ENCODE measurements at places on chromosomes 6 and 20.

GRCh38 chr20:19830211-19830785 lies 72.2 kb downstream of the RIN2 start:
- DNase-seq = no peak

DNA sequence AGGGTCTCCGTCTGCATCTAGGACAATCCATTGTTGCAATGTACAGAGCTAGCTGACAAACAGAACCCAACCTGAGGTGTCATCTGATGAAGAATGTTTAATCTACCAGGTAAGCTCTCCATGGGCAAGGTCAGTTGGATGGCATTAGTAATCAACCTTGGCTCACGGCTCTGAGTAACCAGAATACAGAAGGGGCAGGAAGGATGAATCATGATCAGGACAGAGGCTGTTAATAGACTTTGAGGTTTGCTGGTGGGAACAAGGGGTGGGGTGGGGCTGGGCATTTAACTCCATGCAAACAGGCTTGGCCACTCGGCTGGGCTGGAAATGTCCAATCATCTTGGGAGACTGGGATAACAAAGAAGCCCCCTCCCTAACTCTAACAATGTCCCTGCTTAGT lies 77.1 kb upstream of the MRPS10 start:
- DNase-seq = no peak

- DNase-seq = no peak
Observed at GRCh38 chr6:45431317-45432065, 53.8 kb upstream of the SUPT3H start.

DNA sequence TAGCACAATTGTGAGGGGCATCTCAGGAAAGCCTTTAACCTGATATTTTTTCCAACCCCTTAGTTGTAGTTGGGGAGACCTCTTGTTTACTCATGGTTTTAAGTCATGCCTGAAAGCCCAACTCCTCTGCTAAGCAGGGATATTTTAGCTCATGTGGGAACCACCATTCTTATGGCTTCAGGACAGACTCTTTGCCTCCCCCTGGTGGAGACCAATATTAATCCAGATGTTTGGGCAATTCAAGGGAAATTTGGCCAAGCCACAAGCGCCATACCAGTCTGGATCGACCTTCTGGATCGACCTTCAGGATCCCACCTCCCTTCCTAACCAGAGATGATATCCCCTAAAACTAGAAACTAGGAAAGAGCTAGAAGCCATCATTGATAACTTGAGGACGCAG lies 211.2 kb downstream of the C6orf118 start:
- no peak for DNase-seq

GRCh38 chr6:85405175-85405852 lies 44.6 kb upstream of the NT5E start:
- DNase-seq = no peak

DNA sequence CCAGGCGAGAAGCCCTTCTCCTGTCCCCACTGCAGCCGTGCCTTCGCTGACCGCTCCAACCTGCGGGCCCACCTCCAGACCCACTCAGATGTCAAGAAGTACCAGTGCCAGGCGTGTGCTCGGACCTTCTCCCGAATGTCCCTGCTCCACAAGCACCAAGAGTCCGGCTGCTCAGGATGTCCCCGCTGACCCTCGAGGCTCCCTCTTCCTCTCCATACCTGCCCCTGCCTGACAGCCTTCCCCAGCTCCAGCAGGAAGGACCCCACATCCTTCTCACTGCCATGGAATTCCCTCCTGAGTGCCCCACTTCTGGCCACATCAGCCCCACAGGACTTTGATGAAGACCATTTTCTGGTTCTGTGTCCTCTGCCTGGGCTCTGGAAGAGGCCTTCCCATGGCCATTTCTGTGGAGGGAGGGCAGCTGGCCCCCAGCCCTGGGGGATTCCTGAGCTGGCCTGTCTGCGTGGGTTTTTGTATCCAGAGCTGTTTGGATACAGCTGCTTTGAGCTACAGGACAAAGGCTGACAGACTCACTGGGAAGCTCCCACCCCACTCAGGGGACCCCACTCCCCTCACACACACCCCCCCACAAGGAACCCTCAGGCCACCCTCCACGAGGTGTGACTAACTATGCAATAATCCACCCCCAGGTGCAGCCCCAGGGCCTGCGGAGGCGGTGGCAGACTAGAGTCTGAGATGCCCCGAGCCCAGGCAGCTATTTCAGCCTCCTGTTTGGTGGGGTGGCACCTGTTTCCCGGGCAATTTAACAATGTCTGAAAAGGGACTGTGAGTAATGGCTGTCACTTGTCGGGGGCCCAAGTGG lies 5.3 kb downstream of the SNAI1 start:
- DNase-seq = no peak

- DNase-seq = no peak
Observed at GRCh38 chr6:22726966-22727365, 157.6 kb downstream of the HDGFL1 start.

DNA sequence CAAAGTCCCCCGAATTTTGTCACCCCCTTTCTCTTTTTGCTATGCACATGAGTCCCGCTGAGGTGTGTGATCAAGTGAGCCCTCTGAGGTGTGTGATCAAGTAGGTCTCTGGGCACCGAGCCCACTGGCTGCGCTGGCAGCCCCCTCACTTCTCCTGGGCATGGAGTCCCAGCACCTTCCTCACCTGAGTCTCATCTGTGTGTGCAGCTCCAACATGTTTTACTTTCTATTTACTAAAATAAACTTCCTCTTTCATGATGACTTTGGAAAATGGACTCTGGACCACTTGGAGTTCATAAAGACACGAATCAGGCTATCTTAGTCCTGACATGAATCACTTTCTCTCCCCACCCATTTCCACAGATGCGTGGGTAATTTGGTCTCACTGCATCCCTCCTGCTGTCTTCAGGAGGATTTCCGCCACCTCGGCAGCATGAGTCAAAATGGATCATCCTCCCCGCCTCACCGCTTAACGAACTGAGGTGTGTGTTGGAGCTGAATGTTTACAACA lies 39.8 kb downstream of the PRDM1 start:
- DNase-seq = no peak

- DNase-seq = no peak
Observed at GRCh38 chr6:164021589-164022250, 607.2 kb downstream of the QKI start.

GRCh38 chr6:8193541-8193940 lies 91.2 kb upstream of the EEF1E1 start:
- no peak for DNase-seq

GRCh38 chr6:136792095-136792409 lies 225 bp downstream of the MAP3K5 start:
- DNase-seq = no peak

DNA sequence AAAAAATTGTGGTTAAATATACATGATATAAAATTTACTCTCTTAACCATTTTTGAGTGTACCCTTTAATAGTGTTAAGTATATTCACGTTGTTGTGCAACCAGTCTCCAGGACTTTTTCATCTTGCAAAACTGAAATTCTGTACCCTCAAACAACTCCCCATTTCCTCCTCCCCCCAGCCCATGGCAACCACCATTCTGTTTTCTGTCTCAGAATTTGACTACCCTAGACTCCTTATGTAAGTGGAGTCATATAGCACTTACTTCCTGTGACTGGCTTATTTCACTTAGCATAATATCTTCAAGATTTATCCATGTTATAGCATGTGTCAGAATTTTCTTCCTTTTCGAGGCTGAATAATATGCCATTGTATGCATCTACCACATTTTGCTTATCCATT lies 5.1 kb downstream of the VPS16 start:
- no peak for DNase-seq

GRCh38 chr20:63754008-63754407 lies 14.4 kb downstream of the SLC2A4RG start:
- no peak for DNase-seq

- DNase-seq = no peak
Observed at GRCh38 chr20:43529051-43529450, 21.6 kb downstream of the L3MBTL1 start.

DNA sequence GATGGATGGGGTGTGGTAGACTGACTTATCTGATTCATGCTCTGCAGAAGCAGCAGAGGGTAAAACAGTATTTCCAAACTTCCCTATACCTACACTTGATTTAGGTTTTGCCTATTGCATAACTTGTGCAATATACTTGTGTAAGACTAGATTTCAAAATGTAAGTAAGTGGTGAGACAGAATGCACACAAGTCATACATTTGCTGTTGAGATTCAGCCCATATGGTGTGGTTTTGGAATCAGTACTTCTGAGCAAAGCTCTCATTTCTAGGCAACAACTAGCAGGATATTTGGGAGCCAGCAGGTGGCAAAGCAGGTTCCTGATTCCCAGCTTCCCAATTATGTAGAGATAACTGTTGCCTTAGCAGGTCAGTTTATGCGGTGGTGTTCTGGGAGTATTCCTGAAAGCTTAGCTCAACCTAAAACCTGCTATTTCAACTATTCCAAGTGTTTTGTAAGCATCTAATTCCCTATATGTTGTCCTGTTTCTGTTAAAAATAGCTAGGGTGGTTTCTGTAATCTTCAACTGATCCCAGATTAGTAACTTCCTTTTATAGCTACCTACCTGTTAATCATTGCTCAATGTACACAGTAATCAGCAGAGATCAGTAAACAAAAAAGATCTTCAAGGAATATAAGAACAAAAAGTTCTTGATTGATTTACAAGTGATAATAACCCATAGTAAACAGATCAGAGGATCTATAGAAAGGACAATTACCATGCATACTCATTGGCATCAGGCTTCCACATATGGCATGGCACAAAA lies 8.5 kb upstream of the FABP7 start:
- DNase-seq = no peak

DNA sequence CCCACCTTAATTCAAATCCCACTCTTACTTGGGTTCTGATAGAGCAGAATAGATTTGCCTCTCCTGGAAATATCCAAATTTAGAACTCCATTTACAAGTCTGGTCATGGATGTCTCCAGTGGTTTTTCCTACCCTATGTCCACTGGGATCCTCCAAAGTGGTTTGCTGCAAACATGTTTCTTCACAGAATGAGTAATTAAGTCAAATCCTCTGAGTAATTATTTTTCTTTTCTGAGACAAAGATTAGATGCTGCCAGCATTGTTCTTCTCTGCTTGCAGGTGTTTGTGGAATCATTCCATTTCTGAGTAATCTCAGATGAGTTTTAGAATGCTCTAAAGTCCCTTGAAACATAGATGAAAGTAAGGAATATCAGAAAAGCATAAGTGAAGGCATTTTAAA lies 21.9 kb downstream of the DTD1 start:
- DNase-seq = no peak

GRCh38 chr20:57263801-57264792 lies 2.3 kb downstream of the BMP7 start:
- DNase-seq = no peak

DNA sequence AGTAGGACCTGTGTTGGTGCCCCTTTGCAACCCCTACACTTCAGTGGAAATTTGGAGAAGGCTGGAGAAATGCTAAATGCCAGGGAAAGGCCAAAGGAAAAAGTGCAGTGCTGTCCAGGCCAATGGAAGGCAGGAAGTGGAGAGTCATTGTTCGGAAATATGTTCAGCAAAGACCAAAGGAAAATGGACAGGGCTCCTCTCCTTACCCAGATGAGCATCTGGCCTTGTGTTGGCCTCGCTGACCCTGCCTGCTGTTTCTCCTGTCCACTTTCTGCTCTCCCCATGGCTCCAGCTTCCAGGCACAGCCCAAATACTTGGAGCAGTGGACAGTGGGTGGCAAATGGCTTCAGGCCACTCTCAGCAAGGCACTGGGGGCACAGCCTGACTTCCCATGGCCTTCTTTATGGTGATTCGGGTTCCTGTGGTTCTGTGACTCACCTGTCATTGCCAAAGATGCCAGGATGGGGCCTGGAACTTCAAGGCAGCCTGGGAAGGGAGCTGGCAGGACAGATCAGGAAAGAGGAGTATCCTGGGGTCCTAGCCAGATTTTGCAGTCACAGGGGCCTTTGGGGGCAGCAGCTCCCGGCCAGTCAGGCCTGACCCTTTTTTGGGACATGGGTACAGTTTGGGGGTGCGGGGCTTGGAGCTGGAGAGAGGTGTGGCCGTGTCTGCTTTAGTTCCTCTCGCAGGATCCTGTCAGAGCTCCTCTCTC lies 190.9 kb upstream of the SLC24A3 start:
- no peak for DNase-seq

GRCh38 chr20:53061192-53062108 lies 89.3 kb downstream of the TSHZ2 start:
- DNase-seq = no peak

DNA sequence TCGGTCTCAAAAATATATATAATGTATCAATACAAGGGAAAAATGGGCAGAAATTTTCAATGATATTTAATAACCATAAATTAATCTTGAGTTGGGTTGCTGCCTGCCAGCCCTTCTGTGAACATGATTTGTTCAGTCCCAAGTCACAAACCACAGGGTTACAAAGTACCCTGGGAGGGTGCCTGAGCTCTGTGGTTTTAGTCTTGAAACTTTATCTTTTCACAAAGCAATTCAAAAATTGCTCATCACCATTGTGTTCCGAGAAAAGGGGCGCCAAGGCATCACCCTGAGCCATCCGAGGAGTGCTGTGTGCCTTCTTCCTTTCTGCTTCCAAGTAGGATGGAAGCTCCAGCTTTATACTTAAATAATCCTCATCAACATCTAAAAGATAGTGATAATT lies 141.6 kb upstream of the AKAP12 start:
- peak; percentile 2 for DNase-seq

DNA sequence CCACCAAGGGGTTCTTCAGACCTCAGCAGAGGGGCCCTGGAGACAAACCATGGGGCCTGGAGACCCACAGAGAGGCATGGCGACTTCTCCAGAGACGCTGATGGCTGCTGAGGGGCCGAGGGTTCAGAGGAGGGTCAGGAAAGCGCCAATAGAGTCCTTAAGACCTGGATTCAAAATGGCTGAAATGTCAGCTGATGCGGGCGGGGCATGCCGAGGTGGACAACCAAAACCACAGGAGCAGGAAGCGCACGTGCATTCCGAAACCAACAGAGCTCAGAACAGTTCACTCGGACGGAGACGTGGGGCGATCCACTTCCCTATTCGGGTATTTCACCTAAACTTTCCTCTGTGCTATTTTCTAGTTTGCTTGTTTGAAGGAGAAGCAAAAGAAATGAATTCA lies 99.9 kb upstream of the RIN2 start:
- DNase-seq = no peak

DNA sequence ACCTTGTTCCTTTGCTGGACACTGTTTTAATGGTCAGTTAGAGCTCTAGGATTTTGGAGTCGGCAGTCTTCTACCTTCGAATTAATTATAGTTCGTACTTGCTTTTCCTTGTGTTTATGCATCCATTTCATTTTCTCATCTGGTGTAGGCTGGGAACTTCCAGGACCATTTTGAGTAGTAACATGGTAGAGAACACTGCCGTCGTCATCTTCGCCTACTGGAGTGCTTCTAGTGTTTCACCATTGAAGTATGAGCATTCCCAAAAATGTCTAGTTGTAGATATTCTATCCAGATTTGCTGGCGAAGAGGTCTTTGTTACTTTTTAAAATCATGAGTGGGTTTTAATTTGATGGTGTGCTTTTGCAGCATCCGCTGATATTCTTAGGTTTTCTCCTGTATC lies 36.9 kb downstream of the CDYL start:
- no peak for DNase-seq

- DNase-seq = peak; percentile 22
Observed at GRCh38 chr6:43628393-43629103, 516 bp downstream of the GTPBP2 start.

Measured in stimulated activated CD8-positive, alpha-beta memory T cell treated with anti-CD3 and anti-CD28 coated beads, Interleukin-15, amount 100 ng/mL, for 48 hours (primary cell).